NCI-H2171 treated with DMSO at 0.1 percent for 48 hours (cell line): ENCODE measurements at places on chromosomes 5 and 9.
A peak's percentile ranks its signal among the peaks of the same experiment; 100 is the strongest.

DNA sequence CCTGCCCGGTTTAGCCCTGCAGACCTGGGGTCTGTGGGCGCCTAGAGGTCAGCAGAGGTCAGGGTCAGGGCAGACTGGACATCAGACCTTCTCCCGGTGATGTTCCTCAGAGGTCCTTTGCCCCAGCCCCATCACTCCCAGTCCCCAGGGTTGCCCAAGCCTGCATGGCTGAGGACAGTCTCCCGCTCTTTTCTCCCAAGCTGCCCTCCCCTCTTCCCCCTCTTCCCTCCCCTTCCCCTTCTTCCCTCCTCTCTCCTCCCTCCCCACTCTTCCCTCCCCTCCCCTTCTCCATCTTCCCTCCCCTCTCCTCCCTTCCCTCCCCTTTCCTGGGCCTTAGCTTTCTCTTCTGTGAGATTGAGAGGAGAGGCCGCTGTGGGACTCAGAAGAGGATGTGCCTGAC is 10.4 kb downstream of the LHX3 start:
- DNase-seq = no peak

DNA sequence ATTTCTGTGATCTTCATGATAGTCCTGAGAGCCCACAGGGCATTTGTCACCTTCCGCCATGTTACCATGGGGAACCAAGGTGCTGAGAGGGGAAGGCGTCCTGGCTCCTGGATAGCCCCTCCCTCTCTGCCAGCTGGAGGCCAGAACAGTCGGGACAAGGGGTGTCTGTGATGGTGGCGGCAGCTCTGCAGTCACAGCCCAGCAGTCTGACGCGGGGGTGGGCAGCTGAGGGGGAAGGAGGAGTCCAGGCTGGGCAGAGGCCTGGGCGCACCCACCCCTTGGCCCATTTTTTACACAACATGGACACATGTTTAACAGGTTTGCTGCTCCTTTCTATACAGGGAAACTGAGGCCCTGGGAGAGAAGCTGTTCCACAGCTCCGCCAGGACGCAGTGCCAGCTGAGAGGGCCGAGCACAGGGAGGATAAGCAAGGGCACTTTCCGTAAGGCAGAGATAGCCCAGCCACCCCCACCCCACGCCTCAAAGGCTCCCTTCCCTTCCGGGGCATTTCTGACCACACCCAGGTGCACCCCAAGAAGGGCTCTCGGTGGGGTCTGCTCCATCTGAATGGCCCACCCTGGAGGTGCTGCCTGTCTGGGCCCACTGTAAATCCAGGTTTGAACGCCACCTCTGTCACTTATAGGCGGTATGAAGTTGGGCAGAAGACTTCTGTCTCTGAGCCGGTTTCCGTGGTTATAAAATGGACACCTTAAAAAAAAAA is 17.1 kb downstream of the LRRC8A start:
- DNase-seq = no peak

DNA sequence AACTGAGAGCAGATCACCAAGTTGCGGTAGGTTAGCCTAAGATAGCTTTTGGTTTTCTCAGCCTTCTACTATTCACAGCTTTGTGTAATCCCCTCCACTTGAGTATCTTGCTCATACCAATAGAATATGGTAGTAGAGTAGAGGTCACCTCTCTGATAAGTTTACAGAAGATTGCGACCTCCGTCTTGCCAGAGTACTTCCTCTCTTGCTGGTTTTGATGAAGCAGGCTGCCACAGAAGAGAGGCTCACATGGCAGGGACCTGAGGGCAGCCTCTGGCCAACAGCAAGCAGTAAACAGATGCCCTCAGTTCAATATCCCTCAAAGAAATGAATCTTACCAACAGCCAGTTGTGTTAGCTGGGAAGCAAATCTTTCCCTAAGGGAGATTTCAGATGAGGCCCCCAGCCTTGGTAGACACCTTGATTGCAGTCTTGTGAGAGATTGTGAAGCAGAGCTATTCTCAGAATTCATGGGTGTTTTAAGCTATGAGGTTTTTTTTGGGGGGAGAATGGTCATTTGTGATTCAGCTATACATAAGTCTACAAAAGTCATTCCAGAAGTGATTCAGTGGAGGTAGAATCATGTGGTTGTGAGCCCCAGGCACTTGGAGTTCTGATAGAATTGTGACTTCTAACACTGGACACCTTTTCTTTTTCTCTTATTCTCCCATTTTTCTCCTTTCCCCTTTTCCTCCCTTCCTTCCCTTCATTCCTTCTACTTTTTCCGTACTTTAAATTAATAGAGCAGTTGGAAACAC is 22.7 kb upstream of the CDKN2B start:
- no peak for DNase-seq

- DNase-seq = peak; percentile 63
These were observed 235.0 kb upstream of the NFIL3 start for GRCh38 chr9:91658513-91659105.

- no peak for DNase-seq
These were observed 526.7 kb upstream of the ADAMTS16 start for GRCh38 chr5:4613440-4613839.

DNA sequence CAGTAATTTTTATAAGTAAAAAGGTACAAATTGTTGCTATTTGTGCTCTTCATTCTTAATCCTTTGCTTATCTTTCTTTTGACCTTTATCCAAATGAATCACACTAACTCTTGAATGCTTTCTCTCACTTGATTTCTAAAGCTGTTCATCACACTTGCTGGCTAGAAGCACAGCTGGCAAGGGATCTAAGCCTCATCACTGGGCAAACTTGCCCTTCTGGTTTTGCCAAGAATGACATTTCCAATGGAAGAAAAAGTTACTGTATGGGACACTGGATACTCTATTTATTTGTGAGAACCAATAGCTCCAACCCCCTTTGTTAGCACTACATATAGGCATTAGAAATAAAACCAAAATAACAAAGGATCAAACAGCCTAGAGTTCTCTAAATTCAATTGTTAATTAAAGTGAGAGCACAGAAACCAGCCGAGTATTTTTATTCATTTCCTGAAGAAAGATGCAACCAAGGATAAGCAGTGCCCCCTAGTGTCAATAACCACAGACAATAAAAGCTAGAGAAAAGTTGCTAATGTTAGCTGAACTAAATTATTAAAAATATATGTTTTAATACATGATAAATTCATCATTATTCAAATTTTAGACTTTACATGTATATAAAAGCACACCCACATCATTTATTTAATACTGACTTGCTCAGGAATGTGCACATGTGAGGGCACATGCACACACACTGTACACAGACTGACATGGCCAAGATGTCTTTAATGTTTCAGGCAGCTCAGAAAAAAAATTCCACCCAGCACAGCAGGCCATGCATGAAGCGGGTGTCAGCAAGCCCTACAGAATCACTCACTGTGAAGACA is 59.8 kb upstream of the POU5F2 start:
- peak; percentile 50 for DNase-seq

GRCh38 chr9:22548625-22549024 is 102.0 kb downstream of the DMRTA1 start:
- DNase-seq = no peak
